Right atrium auricular region (tissue), 2 donors: ENCODE measurements at places on chromosomes 1 and 21.

DNA sequence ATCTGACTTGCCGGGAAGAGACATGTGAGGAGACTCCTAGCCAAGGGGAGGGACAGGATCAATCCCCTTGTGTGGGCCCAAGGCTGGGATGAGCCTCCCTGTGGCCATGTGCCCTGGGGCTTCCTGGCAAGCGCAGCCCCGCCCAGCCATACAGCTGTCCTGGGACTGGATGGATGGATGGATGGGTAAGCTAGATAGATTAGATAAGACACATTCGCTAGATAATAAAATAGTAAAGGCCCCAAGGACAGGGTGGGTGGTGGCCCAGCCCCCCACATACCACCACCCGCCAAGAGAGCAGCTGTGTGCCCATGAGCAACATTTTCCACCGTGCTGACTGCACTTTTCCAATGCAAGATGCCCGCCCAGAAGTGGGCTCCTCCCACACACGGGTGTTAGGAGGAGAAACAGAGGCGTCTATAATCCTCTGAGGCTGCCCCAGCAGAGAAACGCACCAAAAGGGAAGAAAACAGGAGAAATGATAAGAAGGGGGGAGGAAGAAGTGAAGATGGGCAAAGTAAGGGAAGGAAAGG, 25.1 kb downstream of the ZBTB17 start:
- peak; percentile 88 for DNase-seq

- DNase-seq = no peak
These were observed 53.6 kb downstream of the TESK2 start for GRCh38 chr1:45437323-45437722.

- DNase-seq = no peak
These were observed 240.7 kb downstream of the BARHL2 start for GRCh38 chr1:90476411-90476810.

DNA sequence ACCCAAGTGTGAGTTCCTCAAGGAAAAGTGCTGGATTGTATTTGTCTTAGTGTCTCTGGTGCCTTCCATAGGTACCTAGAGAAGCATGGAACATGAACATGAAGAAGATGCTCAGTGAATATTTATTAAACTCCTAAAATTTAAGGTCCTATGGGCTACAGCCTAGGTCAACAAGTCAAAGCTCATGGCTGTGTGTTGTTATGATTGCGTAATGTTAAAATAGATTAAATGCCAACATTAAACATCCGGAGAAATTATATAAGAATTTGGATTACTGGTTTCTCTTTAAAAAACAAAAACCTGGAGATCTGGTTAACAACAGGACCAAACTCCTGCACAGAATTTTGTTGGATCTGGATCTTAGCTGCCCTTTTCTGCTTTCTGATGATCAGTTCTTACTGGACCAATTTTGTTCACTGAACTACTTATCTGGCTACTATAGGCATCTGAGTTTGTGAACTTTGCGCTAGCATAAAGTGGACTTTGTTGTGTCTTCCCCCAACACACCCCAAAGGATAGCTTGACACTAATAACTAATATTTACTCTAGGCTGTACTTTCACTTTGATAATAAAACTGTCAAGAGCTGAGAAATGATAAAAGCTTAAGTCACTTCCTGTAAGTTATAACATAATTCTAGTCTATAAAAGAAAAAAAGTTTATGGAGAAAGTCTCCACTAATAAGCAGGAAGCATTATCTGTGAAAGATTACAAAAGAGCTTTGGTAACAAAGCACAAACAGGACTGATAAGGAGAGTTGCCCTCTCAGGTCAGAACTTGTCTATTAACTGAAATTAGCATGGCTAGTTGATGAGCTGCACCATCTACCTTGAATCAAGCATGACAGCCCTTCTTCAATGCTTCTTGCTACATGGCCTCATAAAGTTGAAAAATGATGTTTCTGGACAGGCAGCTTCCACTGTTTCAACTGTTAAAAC, 20.7 kb downstream of the F5 start:
- DNase-seq = no peak

DNA sequence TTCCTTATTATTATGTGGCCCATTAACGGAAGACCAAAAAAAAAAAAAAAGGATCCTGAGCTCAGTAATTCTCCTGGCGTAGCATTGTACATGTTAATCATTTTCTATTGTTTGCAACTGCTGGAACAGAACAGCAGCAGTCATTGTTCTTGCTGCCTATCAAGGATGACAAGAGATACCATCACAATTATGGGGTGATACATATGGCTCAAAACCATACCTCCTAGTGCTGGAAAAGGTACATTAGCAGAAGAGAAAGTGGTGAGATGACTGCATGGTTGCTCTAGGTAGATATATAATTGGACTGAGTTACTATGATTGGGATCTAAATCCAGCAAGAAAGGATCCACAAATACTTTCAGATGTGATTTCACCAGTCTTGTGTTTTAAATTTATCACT, 13.3 kb upstream of the TLR5 start:
- DNase-seq = no peak
